ENCODE measurements at places on chromosomes 16 and 17.

DNA sequence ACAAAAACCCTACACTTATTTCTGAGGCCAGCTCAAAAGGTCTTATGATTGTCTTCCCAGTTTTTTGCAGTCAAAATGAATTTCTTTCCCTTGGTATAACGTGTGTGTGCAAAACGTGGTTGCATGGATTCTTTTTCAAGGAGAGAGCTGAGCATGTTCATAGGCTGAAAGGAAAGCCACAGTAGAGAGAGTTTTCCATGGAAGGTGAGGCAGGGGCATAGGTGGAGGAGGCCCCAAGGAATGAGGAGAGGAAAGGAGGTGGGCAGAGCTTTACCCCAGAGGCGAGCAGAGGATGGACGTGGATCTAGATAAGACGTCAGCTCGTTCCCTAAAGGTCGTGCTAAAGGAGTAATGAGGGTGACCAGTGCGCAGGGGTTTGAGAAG, 22.8 kb downstream of the TRPV2 start:
- no peak for DNase-seq
- H3K27me3 ChIP-seq, result no peaks in the 10 kb centered on the region
- H3K4me1 ChIP-seq, result peaks cover 35% of the 10 kb centered on the region
- peak overlapping the region; percentile 89 for H3K27ac ChIP-seq
- peaks cover 41% of the 10 kb centered on the region for H3K36me3 ChIP-seq
- H3K4me3 ChIP-seq, result peak overlapping the region; percentile 89

DNA sequence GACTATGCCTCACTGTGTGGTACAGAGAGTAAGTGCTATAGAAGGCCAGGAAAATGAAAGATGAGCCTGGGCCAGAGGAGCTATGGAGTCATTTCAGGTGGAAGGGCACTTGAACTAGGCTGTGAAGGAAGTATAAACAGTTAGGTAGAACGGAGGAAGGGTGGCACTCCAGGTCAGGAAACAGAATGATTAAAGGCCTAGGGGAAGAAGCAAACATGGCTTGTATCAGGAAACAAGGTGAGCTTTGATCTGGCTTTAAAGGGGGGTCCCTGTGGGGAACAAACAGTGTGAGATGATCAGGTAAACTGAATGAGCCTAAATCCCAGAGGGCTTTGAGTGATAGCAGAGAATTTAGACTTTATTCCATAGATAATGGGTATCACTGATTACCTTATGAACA, 16.9 kb downstream of the MAP3K3 start:
- peaks cover 10% of the 10 kb centered on the region for H3K36me3 ChIP-seq
- H3K4me3 ChIP-seq, result no peak overlapping the region
- no peaks in the 10 kb centered on the region for H3K27me3 ChIP-seq
- no peaks in the 10 kb centered on the region for H3K4me1 ChIP-seq

GRCh38 chr17:40191237-40192208, 14.3 kb downstream of the RAPGEFL1 start:
- H3K27me3 ChIP-seq, result no peaks in the 10 kb centered on the region
- H3K4me1 ChIP-seq, result peaks cover 12% of the 10 kb centered on the region
- no peak overlapping the region for H3K27ac ChIP-seq
- H3K4me3 ChIP-seq, result no peak overlapping the region

DNA sequence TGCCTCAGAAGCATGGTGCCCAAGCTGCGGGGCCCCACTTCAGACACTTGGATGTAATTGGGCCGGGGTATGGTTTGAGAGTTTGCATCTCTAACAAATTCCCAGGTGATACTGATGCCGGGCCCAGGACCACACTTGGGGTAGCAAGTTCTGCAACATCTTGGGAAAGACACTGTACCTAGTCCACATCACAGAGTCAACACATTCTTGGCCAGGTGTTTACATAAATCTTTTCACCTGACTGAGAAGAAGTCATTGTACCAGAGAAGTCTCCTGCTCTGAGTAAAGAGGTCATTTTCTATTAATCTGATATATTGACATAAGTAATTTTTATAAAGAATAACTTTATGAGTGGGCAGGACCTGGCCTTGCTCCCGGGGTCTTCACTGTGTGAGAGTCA, 27.5 kb downstream of the GPT2 start:
- no peak for DNase-seq
- no peaks in the 10 kb centered on the region for H3K4me1 ChIP-seq
- no peak overlapping the region for H3K4me3 ChIP-seq
- no peaks in the 10 kb centered on the region for H3K27me3 ChIP-seq
- H3K27ac ChIP-seq, result no peak overlapping the region

GRCh38 chr17:7173687-7174602, 5.2 kb downstream of the ASGR1 start:
- DNase-seq, result no peak
- no peaks in the 10 kb centered on the region for H3K27me3 ChIP-seq
- no peaks in the 10 kb centered on the region for H3K4me1 ChIP-seq

GRCh38 chr17:48961516-48962233, 6.7 kb downstream of the GIP start:
- peak overlapping the region; percentile 8 for H3K27ac ChIP-seq
- H3K27me3 ChIP-seq, result no peaks in the 10 kb centered on the region
- no peaks in the 10 kb centered on the region for H3K36me3 ChIP-seq
- H3K4me1 ChIP-seq, result peaks cover 18% of the 10 kb centered on the region
- H3K4me3 ChIP-seq, result peak overlapping the region; percentile 23

- no peaks in the 10 kb centered on the region for H3K4me1 ChIP-seq
- no peaks in the 10 kb centered on the region for H3K36me3 ChIP-seq
- DNase-seq, result no peak
Measured at GRCh38 chr17:9810100-9810949, 11.6 kb downstream of the GSG1L2 start.

DNA sequence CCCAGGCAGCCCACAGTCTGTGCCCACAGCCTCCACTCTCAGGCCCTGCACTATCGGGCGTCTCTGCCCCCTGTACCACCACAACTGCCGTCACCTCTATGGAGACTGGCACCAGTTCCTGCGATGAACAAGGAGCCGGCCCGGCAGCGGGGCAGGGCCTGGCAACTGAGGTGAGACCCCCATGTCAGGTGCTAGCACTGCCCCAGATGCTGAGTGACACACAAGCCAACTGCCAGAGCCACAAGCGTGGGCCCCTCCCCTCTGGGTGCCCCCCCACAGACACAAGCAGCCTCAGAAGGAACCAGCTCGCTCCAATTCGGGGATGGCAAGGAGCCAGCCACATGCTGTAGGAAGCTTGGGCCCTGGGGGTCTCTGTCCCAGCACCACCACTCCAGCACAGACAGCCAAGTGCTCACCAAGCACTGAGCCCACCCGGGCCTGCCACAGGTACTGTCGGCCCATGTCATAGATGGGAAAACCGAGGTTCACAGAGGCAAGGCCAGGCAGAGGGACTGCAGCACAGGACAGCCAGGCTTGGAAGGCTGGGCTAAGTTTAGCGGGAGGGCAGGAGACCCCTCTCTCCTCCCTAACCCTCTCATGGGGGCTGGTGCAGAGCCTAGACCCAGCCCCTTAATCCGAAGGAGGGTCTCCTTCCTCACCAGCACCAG, 1.5 kb upstream of the PVALEF start:
- peaks cover 28% of the 10 kb centered on the region for H3K4me1 ChIP-seq
- no peak for DNase-seq
- H3K36me3 ChIP-seq, result no peaks in the 10 kb centered on the region

- no peaks in the 10 kb centered on the region for H3K4me1 ChIP-seq
- peak overlapping the region; percentile 77 for H3K27ac ChIP-seq
- DNase-seq, result no peak
- H3K27me3 ChIP-seq, result no peaks in the 10 kb centered on the region
Measured at GRCh38 chr17:44187131-44187899, 543 bp downstream of the TMUB2 start.

DNA sequence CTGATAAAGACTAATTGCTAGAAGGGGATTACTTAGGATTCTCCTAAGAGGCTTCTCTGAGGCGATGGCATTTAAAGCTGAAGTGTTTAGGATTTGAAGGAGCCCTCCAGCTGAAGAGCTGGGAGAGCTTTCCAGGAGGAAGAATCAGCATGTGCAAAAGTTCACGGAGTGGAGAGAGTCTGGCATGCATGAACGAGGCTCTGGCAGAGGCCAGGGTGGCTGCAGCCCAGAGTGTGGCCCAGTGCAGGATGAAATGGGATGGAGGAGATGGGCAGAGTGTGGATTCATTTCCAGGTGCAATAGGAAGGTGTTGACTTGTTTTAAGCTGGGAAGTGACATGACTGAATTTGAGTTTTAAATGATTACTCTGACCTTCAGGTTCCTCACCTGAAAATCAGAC, 249.0 kb upstream of the CCL2 start:
- H3K36me3 ChIP-seq, result no peaks in the 10 kb centered on the region
- no peak for DNase-seq
- no peaks in the 10 kb centered on the region for H3K4me1 ChIP-seq
- no peak overlapping the region for H3K4me3 ChIP-seq
- no peak overlapping the region for H3K27ac ChIP-seq

DNA sequence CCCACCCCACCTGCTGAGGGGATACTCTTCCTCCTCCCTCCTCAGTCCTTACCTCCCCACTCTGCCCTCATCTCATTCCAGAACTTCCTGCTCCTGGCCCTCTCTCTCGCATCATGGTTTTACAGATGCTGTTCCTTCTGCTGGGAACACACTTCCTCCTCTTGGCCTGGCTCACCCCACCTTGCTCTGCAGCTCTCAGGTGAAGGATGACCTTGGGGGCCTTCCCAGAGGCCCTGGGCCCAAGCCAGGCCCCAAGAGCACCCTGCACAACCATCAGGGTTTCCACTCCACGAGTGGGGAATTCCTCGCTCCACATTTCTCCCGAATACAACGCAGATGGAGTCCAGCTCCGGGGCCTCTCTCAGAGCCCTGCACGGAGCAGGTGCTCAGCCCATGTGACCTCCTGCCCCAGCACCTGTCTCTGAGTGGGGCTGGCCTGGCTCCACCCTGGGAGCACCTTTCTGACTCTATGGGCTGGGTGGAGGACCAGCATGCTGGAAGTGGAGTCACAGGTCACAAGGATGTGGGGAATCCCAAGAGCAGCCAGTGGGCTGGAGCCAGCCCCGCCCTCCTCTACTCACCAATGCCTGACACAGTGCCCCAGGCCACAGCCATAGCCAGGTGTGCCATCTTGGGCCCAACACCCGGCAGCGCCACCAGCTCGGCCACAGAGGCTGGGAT, 4.5 kb downstream of the NTHL1 start:
- peaks cover 38% of the 10 kb centered on the region for H3K4me1 ChIP-seq
- no peak for DNase-seq
- H3K4me3 ChIP-seq, result no peak overlapping the region
- no peaks in the 10 kb centered on the region for H3K36me3 ChIP-seq
- H3K27ac ChIP-seq, result no peak overlapping the region

DNA sequence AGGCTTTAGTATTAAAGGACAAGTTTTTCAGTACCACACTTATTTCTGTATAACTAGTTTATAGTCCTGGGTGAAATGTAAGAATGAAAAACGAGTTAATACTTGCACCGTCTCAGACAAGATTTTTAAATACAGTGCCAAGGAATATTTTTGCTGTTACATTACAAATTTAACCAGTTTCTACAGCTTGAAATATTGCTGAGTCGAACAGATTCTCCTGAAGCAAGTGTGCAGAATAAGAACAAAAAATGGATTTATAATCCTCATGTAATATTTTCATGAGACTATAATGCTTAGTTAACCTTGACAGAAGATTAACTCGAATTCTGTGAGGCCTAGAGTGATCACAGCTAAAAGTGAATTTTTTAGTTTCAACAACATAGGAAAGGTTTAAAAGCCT, 3.1 kb downstream of the NETO2 start:
- H3K27me3 ChIP-seq, result no peaks in the 10 kb centered on the region
- H3K36me3 ChIP-seq, result no peaks in the 10 kb centered on the region
- H3K27ac ChIP-seq, result no peak overlapping the region
- H3K4me1 ChIP-seq, result no peaks in the 10 kb centered on the region

DNA sequence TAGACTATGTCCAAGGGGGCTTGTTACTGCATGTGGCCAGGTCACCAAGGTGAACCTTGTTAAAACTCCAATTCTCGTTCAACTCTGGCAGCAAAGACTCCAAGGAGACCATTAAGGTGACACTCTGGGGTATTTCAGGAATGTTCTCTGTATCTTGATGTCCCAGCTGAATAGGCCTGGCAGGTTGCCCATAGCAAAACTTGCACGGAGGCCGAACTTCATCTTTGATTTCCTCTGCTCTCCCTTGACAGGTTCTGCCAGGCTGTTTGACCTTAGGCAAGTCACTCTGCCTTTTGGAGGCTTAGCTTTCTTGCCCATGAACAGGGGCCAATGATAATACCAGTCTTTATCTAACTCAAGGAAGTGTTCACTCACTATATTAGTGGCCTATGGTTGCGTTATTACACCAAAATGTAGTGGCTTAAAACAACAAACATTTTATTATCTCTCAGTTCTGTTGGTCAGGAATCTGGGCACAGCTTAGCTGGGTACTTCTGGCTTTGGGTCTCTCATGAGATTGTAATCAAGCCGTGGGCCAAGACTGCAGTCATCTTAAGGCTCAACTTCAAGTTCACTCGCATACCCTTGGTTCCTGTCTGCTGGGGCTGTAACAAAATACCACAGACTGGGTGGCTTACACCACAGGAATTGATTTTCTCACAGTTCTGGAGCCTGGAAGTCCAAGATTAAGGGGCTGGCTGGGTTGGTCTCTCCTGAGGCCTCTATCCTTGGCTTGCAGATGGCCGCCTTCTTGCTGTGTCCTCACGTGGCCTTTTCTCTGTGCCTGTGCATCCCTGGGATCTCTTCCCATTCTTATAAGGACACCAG, 168.5 kb downstream of the UTP18 start:
- no peaks in the 10 kb centered on the region for H3K36me3 ChIP-seq
- H3K4me1 ChIP-seq, result peaks cover 29% of the 10 kb centered on the region
- no peaks in the 10 kb centered on the region for H3K27me3 ChIP-seq
- no peak overlapping the region for H3K4me3 ChIP-seq

DNA sequence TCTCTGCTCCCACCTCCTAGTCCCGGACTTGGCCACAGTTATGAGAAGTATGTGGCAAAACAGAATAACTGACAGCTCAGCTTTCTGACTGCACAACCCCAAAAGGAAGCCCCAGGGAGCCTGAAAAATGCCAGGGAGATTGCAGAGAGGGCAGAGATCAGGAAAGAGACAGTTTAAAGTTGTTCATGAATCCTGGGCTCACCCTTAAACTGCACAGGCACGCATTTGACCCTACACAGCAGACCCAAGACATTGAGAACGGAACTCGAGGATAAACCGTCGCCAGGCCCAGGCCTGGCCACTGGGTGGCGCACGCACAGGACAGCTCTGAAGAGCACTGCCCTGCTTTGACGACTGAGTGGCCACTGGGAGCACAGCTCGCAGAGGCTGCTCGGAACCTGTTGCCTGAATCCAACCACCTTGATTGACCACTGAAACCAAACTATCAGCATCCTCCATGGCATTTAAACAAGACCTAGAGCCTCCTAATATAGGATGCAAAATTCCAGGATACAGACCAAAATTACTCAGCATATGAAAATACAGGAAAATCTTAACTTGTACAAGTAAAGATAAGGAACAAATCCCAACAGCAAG, 114.0 kb downstream of the C16orf95 start:
- peak; percentile 39 for DNase-seq
- H3K27me3 ChIP-seq, result no peaks in the 10 kb centered on the region
- H3K4me3 ChIP-seq, result no peak overlapping the region
- H3K36me3 ChIP-seq, result no peaks in the 10 kb centered on the region
- no peaks in the 10 kb centered on the region for H3K4me1 ChIP-seq
